Mesenchymal stem cell (in vitro differentiated cells and primary cell): ENCODE measurements at places on chromosomes 11 and 22.
A peak's percentile ranks its signal among the peaks of the same experiment; 100 is the strongest.

DNA sequence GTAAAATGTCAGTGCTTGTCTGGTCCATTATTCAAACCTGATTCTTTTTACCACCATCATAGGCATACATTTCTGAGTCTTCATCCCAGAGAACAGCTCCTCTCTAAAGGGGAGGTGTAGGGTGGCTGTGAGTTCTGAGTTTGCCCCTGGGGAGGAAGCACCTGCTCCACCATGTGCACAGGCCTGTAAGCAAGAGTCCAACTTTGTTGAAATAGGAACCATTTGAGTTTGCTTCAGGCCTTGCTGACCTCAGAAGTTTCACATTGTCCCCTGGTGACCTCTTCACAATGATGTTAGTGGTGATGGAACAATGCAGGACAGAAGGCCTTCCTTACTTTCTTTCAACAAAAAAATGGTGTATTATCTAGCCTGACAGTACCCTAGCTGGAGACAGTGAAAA, 54.6 kb upstream of the TOP3B start:
- DNase-seq: no peak

- peak; percentile 66 for DNase-seq
Observed at GRCh38 chr11:74783241-74783871, 34.7 kb downstream of the RNF169 start.

GRCh38 chr11:12123273-12123672, 12.9 kb downstream of the MICAL2 start:
- peak; percentile 85 for DNase-seq

DNA sequence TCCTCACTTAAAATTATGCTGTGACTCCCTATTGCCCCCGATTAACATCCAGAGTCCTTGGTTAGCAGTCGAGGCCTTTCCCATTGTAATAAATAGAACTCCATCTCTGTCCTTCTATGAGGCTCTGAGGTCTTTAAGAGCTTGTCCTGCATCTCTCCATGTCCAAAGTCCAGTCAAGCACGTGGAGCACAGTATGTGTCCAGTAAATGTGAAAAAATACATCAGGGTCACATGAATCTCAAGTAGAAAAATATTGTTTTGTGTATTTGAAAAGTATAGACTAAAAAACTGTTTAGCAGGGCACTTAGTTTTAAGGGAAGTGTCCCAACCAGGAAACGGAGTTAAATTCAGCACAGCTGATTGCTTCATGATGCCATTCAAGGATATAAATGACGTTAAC, 298.8 kb upstream of the TENM4 start:
- DNase-seq: no peak

- DNase-seq: no peak
Observed at GRCh38 chr11:111301004-111301841, 2.9 kb downstream of the POU2AF3 start.

- DNase-seq: no peak
Observed at GRCh38 chr22:44617828-44618227, 84.2 kb upstream of the PRR5 start.

DNA sequence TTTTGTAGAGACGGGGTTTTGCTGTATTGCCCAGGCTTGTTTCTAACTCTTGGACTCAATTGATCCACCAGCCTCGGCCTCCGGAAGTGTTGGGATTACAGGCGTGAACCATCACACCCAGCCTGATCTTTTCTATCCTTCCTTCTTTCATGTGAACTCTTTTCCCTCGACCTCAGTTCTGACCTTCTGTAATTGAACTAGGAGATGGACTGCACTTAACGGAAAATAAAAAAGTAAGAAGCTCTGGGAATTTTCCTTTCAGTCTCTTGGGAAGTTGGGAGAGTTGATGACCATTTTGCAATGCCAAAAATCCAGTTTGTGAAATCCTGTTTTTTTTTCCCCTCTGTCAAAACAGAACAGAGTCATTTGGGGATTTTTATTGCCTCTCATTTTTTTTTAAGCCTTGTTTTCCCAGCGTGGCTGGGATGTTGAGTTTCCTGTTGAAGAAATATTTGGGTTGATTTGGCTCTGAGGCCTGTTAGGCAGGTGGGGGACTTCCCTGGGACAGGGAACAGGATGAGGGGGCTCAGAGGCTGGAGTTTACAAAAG, 26.9 kb upstream of the CYB5R3 start:
- DNase-seq: peak; percentile 82

- DNase-seq: no peak
Observed at GRCh38 chr11:133425245-133425644, 107.1 kb downstream of the OPCML start.

DNA sequence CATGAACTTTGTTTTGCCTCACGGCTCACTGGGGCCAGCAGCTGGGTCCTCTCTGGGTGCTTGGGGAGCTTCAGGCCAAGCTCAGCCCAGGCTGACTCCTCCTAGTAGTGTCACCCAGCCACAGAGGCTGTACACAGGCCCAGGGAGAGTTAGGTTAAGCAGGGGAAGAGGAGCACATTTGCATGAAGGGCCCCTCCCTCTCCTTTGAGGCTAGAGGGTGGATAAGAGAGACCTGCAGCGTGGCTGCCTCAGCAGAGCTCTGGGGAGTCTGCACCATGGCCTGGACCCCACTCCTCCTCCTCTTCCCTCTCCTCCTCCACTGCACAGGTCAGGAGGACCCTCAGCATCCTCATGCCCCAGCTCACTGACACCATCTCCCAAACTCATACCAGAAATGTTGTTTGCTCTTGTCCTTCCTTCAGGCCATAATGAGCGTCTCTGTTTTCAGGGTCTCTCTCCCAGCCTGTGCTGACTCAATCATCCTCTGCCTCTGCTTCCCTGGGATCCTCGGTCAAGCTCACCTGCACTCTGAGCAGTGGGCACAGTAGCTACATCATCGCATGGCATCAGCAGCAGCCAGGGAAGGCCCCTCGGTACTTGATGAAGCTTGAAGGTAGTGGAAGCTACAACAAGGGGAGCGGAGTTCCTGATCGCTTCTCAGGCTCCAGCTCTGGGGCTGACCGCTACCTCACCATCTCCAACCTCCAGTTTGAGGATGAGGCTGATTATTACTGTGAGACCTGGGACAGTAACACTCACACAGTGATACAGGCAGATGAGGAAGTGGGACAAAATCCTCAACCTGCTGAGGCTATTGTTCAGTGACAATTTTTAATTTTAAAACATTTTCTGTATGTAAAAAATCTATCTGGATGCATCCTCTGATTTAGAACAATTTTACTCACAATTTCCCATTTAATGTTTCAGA, 82.4 kb upstream of the VPREB1 start:
- no peak for DNase-seq
